ENCODE measurements at places on chromosomes 13 and 19. TPM values are rescaled to one million over a fixed set of nuclear protein-coding genes. Genes with fewer than 3 reads are reported as not detected.

GRCh38 chr19:5665781-5666513 lies 14.4 kb downstream of the MICOS13 start:
- H3K36me3 ChIP-seq: peaks cover 85% of the 10 kb centered on the region
- no peak overlapping the region for H3K4me3 ChIP-seq
- no peaks in the 10 kb centered on the region for H3K27me3 ChIP-seq

DNA sequence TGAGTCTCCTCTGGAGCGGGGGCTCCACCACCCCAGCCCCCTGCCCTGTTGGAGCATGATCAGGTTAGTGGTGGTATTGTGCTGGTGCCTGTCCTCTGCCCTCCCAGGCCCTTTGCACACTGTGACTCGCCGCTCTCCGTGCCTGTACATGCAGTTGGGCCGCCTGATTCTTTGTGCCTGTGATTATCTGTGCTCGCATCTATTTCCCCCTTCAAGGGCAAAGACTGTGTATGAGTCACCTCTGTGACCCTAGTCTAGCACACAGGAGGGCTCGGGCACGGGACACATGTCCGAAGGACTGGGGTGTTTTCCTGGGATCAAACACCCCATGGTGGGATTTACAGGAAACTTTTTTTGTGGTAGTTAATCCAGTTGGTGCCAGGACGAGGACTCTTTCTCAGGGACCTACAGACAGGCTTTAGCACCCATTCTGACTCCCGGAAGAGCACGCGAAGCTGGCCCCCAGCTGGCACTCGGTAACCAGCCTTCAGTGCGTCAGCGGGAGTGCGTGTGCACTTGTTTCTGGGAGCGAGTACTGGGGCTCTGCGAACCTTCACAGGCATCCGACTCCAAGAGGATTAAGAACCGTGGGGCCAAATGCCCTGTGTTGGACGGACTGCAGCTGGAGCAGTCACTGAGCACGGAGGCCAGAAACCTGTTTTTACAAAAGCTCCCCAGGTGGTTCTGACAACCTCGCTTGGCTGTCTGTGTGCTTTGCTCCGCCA lies 6.7 kb downstream of the PPP1R37 start:
- H3K27ac ChIP-seq: no peak overlapping the region
- no peaks in the 10 kb centered on the region for H3K36me3 ChIP-seq
- no peak overlapping the region for H3K4me3 ChIP-seq
- H3K4me1 ChIP-seq: peaks cover 35% of the 10 kb centered on the region

DNA sequence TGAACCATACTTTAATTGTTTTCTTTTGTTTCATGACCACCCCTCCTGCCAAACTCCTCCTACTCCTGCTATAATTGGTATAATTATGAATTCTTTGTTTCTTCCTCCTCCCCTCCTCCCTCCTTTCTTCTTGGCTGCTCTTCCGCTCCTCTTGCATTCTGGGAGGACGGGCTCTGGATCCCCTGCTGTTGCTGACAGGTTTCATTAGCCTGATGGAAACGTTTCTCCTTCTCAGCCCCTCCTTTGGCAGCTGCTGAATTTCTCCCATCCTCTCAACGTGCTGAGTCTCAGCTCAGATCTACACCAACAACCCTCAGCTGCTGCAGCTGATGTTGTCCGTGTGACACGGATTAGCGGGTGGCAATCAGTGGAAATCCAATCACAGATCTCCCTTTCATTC lies 97.1 kb upstream of the UBAC2 start:
- H3K4me3 ChIP-seq: no peak overlapping the region
- no peaks in the 10 kb centered on the region for H3K4me1 ChIP-seq
- H3K27ac ChIP-seq: no peak overlapping the region
- no peaks in the 10 kb centered on the region for H3K36me3 ChIP-seq
- no peaks in the 10 kb centered on the region for H3K27me3 ChIP-seq

- H3K27ac ChIP-seq: no peak overlapping the region
- no peak overlapping the region for H3K4me3 ChIP-seq
- H3K4me1 ChIP-seq: no peaks in the 10 kb centered on the region
These were observed 646 bp upstream of the SLC10A2 start for GRCh38 chr13:103066781-103067345.

- peaks cover 57% of the 10 kb centered on the region for H3K36me3 ChIP-seq
- DNase-seq: no peak
- H3K4me3 ChIP-seq: no peak overlapping the region
These were observed 10.4 kb downstream of the SAMD4B start for GRCh38 chr19:39352381-39353255.

GRCh38 chr13:29817604-29818378 lies 32.6 kb downstream of the UBL3 start:
- no peaks in the 10 kb centered on the region for H3K27me3 ChIP-seq
- peaks cover 32% of the 10 kb centered on the region for H3K4me1 ChIP-seq
- no peaks in the 10 kb centered on the region for H3K36me3 ChIP-seq
- H3K4me3 ChIP-seq: peak overlapping the region; percentile 33
- H3K27ac ChIP-seq: no peak overlapping the region

Gene MRPL4
- polyA plus RNA-seq: 24.9 TPM
